ENCODE measurements at places on chromosomes 11 and 22.

GRCh38 chr11:67435031-67435726, 2.3 kb downstream of the PTPRCAP start:
- no peak for DNase-seq

GRCh38 chr22:42360348-42360747, 71.9 kb downstream of the NFAM1 start:
- no peak for DNase-seq

GRCh38 chr22:27274770-27275449, 526.6 kb downstream of the MN1 start:
- peak; percentile 54 for DNase-seq

- DNase-seq = no peak
Measured at GRCh38 chr22:21593406-21594232, 26.1 kb downstream of the UBE2L3 start.

DNA sequence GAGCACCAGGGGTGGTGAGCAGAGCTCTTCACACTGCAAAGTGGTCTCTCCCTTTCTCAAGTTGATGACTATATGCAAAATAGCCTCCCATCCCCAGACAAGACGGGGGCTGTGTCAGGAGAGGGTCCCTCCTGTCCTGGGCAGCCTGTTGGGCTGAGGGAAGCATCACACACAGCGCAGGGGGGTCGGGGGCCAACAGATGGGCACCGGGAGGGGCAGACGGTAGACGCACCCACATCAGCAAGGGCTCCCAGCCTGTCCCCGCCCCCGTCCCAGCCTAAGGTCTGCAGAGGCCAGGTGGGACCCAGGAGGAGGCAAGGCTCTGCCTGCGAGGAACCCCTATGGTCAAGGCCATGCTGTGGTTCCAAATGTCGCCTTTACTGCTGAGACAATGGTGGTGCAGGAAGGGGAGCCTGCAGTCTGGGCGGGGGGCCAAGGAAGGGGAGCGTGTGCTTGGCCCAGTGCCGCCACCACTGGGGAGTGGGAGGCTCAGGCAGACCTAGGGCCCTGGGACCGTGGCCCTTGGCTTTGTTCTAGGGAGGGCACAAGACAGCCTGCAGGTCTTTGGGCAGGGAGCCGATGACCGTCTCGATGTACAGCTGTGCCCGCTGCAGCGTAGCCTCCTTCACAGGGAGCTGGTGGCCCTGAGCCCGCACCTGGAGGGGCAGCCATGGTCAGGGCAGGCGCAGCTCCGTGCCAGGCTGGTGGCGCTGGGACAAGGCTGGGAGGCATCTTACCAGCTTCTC, 4.3 kb upstream of the PLXNB2 start:
- DNase-seq = no peak

GRCh38 chr11:28476049-28476448, 367.9 kb downstream of the METTL15 start:
- DNase-seq = peak; percentile 48

GRCh38 chr22:45504373-45505341, 2.0 kb downstream of the FBLN1 start:
- peak; percentile 80 for DNase-seq

DNA sequence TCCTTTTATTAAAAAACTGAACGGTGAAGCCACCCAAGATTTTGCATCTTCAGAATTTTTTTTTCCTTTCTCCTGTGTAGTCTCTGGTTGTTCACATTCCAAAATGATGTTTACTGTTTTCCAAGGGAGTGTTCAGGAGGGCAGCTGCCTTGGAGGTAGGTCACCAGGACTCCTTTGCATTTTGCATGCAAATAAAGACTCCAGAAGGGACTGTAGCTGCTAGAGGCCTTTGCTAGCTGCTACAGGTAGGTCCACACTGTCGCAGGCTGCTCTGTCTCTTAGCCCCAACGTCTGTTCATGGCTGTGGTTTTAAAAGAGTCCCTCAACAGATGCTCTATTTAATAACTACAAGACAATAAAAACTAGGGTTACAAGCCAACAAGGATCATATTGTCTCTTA, 11.4 kb downstream of the CTSC start:
- no peak for DNase-seq

DNA sequence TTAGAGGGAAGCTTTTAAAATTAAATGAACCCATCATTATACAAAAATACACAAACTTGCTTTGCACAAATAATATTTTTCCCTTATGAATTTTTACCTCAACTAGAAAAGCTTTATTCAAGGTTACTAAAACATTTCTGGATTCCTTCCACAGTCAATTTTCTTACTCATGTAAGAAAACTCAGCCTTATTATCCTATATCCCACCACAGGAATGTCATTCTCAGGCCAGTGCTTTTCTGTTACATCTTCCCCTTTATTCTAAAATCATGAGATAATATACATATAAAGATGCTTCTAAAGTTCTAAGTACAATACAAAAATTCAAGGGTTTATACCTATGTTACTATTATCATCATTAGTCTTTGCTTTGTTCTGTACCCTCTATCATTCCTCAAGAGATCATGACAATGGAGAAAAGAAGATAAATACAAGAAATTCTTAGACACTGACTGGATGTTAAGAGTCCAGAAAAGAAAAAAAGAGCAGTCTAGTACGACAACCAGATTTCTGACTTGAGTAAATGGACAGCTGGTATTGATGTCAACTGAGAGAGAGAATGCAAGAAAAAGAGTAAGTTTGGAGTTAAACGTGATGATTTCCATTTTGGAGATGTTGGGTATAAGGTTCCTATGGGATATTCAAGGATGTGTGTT, 60.3 kb downstream of the MTMR2 start:
- DNase-seq = peak; percentile 89

GRCh38 chr22:49770547-49771265, 57.0 kb downstream of the BRD1 start:
- no peak for DNase-seq

DNA sequence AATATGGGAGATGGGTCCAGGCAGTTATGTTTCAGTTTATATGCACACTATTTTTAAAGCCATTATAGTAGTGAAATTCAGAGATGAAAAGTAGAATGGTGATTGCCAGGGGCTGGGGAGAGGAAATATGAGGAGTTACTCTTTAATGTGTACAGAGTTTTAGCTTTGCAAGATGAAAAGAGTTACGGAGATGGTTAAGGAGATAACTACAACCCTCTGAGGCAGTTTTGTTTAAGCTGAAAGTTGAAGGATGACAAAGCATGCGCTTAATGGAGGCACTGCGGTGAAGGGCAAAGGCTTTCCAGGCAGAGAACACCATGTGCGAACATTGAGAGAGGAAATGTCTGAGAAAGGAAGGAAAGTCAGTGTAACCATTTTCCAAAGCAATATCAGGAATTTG, 18.2 kb upstream of the BMAL1 start:
- no peak for DNase-seq

GRCh38 chr22:35458547-35459422, 58.8 kb downstream of the MCM5 start:
- DNase-seq = no peak

GRCh38 chr11:95459291-95460042, 228.5 kb upstream of the SESN3 start:
- DNase-seq = peak; percentile 20

DNA sequence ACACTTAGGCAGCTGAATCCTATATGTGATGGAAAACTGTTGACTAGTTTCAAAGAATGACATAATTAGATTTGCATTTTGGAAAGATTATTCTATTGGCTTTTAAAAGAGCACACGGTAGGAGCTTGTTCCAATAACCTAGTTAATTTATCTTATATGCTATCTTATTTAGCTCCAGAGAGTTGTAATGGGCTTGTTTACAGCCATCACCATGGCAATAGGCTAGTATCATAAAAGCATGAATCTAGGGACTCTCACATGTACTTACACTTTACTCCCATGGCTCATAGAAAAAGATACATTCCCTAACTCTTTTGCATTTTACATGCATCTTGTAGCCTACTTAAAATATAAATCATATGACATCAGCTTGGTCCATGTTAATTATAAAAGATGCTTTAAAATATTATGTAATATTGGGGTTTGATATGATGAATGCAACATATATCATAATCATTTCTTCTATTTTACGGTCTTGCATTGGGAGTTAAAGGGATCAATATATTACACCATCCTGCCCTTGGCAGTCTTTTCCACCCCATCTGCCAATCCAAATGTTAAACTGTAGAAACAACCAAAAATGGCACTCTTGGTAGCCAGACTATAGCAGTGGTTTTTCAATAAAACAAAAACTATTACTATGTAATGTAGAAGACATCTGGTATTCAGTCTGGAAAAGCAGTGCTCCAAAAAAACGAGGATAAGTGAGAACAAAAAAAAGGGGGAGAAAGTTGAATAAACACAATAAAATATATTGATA, 2254.0 kb downstream of the LRRC4C start:
- no peak for DNase-seq

DNA sequence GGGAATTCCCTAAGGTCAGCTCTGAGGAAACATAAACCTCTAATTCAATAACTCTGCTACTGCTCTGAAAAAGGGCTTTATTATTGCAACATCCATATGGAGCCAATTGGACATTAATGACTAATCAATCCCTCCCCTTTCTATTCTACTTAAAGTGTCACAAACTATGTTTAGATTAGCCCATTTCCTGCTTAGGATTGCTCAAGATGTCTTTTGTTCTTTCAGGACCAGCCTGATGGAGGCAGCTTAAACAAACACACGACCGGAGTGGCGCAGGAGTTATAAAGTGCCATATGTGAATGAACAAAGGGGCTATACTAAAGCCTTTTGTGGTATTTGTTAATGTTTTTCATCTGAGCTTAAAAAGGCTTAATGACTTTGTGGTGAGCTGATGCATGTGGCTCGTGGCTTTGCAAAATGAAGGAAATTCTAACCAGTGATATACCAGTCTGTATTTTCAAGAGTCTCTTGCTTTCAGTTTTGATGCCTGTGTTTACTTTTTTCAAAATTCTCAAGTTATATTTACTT, 354.4 kb downstream of the SOX6 start:
- DNase-seq = peak; percentile 73

DNA sequence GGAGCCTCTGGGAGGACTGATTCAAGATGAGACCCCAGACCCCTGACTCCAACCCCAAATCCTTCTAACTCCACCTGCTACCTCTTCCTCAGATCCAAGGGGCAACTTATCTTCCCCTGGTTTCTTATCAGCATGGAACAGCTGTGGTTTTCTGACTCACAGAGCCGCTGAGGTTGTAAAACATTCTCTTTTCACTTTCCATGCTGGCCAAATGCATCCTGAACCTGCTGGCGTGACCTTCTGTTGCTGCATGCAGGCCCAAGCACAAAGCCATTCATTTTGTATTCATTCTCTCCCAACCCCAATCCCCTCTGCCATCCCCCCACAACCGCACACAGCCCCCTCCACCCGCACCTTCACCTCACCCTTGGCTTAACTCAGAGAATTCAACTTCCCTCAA, 70.3 kb downstream of the SEZ6L start:
- no peak for DNase-seq

GRCh38 chr22:48720662-48721394, 1106.8 kb downstream of the BRD1 start:
- DNase-seq = no peak

DNA sequence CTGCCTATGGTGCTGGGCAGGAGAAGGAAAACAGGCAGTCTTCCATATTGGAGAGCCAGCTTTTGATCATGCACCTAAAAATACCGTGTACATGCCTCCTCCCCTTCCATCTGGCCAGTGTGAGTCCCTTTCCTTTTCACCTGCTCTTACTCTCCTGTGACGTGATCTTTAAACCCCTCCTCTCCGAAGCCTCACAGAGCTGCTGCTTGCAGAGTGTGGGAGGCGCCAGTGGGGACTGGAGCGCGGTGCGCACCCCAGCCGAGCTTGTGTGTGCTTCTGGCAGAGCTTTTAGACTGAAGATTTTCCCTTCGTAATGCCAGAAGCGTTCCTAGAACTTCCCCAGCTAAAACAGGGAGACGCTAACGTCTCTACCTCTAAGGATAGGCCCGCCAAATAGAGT, 29.8 kb downstream of the MUC6 start:
- no peak for DNase-seq

GRCh38 chr22:46848197-46848596, 85.7 kb downstream of the TBC1D22A start:
- peak; percentile 46 for DNase-seq
